ENCODE measurements at places on chromosomes 1 and 21. TPM values are rescaled to one million over a fixed set of nuclear protein-coding genes. Genes with fewer than 3 reads are reported as not detected.

DNA sequence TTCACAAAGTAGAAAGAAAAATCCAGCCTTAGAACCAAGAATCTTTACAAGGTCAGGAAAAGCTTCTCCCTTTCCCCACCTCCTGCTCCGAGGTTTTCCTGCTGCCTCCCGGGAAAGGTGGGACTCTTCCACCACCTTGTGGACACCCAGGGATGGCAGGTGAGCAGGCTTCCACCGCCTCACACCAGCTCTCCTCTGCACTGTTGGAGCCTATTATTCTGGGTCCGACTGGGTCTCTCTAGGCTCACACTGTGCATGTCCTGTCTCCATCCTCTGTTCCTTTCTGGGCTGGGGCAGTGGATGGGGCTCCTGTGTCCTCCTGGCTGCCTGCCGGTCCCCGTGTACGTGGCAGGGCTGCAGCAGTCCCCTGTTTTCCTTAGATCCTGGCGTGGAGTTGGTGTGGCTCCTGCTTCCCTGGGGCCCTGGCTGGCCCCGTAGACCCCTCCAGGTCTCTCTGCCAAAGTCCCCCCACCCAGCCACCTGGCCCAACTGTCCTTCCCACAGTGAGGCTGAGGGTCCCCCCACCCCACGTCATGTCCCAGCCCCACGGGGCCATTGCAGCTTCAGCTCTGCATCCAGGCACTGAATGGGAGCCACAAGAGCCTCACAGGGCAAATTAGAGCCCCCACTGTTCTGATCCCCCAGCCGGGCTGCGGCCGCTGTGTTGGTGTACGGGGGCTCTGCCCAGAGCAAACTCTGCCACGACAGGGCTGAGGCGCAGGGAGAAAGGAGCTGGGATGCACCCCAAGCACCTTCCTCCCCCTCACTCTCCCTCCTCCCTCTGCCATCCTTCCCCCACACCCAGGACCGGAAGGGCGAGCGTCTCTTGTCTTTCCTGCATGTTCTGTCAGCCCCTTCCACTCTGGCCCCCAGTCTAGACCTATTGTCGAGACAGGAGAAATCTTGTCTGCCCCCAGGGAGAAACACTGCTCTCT lies 3.3 kb upstream of the SLC45A1 start:
- DNase-seq, result peak; percentile 93

DNA sequence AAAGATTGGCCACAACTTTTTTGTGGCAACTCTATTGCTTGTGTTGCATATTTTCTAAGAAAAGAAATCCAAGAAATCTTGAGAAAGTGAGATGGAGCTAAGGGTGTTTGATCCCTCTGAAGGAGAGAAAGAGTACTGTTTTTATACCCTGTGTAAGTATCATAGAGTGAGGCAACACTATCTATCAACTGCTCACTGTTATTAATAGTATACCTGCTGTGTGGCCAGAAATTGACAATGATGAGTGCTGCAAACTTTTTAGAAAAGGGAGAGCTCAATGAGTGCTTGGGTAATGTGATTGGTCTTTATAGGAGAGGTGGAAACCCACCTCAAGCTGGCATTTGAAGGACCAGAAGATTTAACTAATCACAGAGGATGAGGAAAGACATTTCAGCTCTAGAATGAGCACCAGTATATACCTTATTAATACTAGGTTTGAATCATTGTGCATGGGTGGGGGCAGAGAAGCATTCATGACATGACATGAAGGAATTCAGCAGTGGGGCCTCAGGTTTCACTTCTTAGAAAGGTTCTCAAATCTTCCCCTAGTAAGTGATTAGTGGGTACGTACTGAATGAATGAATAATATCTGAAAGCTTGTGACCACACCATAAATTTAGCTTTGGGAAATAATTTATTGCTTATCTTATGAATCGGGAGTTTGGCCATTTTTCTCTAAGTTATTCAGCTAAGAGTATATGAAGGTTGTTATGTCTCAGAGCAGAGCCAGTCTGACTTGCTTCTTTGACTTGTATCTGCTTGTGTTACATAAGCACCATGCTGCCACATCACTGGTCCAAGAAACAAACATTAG lies 169.2 kb upstream of the SGIP1 start:
- no peak for DNase-seq

- DNase-seq, result no peak
These were observed 1.1 kb upstream of the GADD45A start for GRCh38 chr1:67683766-67684525.

DNA sequence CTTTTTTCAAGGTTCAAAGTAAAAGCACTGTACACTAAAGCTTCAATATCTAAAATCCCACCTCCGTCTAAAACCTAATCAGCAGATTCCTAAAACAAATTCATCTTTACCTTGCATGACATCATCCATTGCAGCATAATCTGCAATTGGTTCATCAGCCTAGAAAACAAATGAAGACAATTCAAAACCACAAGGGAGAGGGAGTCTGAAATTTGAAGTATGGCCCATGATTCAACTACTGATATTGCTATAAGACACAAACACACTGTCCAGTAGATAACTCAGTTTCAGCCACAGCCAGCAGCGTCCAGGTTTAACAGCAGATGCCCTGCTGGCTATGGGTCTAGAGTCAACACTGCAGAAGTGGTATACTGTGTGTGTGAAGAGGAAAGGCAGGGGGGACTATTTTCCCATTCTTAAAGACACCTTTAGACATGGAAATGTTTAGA lies 17.9 kb upstream of the RAP1GAP start:
- no peak for DNase-seq

DNA sequence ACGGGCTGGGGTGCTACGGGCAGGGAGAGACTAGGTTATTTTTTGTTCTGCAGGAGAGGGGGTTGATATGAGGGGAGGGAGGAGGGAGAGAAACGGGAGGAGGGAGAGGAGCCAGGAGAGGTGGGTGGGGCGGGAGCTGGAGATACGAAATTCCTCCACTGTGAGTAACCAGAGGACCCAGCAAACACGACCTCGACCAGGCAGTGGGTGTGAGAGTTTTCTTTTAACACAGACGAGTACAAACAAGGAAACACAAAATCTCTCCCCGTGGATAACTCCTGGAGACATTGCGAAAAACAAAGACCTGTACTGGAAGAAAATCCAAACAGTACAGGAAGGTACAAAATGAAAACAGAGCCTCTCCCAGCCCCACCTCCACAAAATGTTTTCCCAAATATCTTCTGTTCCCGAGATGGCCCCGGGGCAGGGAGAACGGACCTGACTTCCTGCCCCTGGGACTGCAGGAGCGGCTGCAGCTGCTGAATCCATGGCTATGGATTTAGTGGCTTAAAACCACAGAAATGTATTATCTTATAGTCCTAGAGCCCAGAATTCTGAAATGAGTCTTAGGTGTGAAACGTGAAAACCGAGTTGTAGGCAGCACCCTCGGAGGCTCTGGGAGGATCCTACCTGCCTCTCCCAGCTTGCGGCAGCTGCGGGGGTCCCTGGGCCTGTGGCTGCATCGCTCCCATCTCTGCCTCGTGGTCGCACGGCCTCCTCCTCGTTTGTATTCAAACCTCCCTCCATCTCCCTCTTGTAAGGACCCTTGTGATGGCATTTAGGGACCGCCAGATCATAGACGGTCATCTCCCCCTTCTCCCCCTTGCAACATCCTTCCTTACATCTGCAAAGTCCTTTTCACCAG lies 82.2 kb downstream of the RIPK4 start:
- peak; percentile 81 for DNase-seq

- no peak for DNase-seq
These were observed 1.1 kb downstream of the RNF187 start for GRCh38 chr1:228488125-228488817.

DNA sequence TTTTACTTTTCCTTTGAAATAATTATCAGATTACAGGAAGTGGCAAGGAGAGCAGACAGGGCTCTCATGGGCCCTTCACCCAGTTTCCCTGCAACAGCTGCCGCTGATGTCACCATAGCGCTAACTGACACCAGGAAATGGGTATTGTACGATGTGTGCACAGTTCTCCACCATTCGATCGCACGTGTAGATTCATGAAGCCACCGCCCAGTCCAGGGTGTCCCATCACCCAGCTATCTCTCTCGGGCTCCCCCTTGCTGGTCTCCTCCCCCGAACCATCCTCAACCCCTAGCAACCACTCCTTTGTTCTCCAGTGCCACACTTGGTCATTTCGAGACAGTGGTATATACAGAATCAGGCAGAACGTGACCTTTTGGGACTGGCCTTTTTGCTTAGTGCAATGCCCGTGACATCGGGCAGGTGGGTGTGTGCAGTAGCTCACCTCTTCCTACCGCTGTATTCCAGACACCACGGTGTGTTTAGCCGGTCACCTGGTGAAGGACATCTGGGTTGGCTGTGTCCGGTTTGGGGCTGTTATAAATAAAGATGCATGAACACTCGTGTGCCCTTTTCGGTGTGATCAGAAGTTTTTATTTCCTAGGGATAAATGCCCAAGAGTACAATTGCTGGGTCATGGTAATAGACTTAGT lies 118.4 kb downstream of the CRYAA start:
- peak; percentile 87 for DNase-seq

DNA sequence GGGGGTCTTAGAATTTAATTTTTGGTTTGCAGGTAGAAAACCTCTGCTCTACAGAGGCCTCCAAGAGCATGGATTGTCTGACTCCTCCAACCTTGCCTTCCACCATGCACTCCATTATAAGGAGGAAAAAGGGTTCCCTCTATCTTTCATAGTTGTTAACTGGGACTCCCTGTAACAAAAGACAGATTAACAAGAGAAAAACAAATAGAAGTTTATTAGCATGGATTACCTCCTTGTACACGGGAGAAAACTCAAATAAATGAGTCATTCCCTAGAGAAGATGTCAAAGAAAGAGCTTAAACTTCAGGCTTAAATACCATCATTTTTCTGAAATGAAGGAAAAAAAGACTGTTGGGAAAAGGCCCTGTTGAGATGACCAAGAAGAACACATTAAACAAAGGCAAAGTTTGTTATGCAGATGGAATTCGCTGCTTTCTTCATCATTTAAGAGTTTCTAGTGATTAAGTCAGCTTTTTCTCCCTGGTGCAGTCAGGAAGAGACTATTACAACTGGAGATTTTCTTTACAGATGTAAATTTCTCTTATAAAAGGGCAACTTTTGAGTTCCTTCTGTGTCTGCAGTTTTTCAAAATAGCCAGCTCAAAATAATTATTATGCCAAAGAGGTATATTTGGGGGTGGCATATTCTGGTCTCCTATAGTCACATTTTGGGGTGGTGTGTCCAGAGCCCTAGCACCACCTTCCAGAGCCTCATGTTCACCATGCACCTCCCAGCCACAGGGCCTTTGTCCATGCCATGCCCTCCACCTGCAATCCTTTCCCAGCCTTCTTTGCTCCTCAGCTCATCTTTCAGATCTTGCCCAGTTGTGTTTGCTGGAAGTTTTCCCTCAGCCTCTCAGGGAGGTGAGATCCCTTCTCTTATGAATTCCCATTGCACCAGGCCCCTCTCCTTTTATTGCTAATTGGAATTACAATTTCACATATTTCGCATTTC lies 63.1 kb upstream of the KLHDC7A start:
- DNase-seq, result no peak

- DNase-seq, result no peak
These were observed 11.9 kb downstream of the EXTL2 start for GRCh38 chr1:100882698-100883097.

Gene LDLRAD1
- total RNA-seq, result not detected

Gene CYP4B1
- total RNA-seq, result 5.1 TPM

DNA sequence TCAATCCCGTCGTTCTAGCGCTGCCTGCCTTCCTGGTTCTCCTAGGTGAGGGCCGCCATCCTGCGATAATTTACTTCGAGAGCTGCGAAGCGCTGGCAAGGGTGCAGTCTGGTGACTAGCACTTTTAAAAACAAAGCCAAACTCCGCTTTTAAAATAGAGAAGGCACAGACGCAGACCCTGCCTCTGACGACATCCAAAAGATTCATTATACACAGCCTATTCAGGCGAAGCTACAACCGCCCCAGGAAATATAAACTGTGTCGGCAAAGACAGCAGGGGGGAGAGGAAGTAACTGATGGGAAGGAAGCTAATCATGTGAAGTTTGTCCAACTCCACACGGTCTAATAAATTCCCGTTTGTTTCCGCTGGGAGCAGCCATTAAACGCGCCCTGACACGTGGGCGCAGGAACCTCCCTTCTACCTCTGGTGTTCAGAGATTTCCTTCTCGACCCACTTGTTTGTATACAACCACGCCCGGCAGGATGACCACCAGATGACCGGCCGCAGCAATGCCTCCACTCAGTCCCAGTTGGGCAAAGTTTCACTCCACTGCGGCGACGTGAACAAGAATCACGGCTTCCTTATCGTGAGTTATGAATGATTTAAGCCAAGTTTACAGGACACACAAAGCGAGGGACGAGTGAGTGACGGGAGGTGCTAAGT lies 1.3 kb downstream of the GNG12 start:
- DNase-seq, result peak; percentile 63

DNA sequence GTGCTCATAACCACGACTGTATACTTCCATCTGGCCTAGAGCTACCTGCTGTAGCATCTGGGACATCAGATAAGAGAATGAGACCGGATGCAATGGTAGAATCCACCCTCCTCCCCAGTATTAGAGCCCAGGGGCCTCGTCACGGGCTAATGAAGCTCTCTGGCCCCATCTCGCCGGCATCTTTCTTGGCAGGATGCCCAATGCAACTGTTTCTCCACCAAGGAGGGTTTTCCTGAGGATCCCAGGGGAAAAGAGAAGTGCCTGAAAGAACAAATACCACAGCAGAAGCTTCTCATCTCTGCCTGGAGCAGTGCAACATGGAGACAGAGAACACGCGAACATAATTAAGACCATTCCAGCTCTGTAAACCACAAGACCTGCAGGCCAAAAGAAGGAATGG lies 80.0 kb downstream of the VWA5B1 start:
- no peak for DNase-seq

DNA sequence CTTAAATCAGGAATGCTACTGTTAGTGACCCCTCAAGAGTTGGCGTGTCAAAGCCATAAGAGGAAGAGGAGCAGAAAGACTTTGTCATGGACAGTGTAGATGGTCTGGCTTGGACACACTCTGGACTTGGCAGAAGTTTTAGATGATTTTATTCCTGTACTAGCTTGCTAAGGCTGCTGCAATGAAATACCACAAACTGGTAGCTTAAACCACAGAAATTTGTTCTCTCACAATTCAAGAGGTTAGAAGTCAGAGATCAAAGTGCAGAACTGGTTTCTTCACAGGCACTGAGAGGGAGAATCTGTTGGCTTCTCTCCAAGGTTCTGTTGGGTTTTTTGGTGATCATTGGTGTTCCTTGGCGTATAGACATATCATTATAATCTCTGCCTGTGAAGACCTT lies 869.8 kb upstream of the B3GALT2 start:
- DNase-seq, result peak; percentile 26

GRCh38 chr1:41645062-41645461 lies 160.6 kb upstream of the EDN2 start:
- DNase-seq, result no peak

GRCh38 chr1:179809506-179810366 lies 66.6 kb downstream of the FAM163A start:
- DNase-seq, result peak; percentile 92

DNA sequence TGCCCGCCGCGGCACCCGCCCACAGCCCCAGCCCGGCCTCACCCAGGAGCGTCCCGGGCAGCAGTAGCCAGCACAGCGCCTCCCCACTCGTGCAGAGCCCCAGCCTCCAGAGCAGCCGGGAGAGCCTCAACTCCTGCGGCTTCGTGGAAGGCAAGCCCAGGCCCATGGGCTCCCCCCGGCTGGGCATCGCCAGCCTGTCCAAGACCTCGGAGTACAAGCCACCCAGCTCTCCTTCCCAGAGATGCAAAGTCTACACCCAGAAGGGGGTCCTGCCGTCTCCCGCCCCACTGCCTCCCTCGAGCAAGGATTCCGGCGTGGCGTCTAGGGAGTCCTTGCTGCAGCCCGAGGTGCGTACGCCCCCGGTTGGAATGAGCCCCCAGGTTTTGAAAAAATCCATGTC lies 531.2 kb downstream of the KIF26B start:
- DNase-seq, result no peak

Data from stomach (tissue), 19 donors.